ENCODE measurements at places on chromosomes 3 and 15. TPM values are rescaled to one million over a fixed set of nuclear protein-coding genes. Genes with fewer than 3 reads are reported as not detected.

DNA sequence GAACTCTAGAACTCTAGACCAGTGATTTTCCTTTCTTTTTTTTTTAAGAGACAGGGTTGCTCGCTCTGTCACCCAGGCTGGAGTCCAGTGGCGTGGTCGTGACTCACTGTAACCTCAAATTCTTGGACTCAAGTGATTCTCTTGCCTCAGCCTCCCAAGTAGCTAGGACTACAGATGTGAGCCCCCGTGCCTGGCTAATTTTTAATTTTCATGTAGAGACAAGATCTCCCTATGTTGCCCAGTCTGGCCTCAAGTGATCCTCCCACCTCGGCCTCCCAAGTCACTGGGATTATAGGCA, 359.6 kb downstream of the SHQ1 start:
- no peak for DNase-seq

DNA sequence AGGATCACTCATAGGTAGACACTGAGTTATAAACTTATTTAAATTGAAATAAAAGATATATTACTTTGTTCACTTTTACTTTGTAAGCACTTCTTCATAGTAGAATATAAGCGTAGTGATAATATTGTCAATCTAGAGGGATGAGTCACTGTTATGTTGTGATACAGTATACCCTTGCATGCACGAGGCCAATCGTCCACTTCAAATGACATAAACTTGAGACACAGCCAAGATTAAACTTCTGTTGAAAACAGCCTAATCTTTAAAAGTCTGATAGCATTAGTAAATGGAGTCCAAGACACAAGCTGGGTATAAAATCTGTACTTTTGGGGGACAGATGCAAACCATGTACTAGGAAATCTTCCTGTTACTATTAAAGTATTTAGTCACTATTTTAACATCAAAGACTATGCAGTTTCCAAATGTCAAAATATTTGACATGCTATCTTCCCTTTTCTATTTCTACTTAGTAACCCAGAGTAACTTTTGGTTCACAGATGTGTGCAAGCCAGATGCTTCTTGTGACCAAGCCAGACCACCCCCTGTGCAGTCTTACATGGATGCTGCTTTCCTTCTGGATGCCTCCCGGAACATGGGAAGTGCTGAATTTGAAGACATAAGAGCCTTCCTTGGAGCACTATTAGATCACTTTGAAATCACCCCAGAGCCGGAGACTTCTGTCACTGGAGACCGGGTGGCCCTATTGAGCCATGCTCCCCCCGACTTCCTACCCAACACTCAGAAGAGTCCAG, 85.3 kb downstream of the PIK3R4 start:
- DNase-seq, result no peak

GRCh38 chr3:172537507-172538158, 14.4 kb upstream of the TNFSF10 start:
- DNase-seq, result no peak

GRCh38 chr15:48385031-48385830, 54.0 kb downstream of the DUT start:
- no peak for DNase-seq

- DNase-seq, result no peak
Observed at GRCh38 chr3:16227566-16227965, 37.2 kb downstream of the DPH3 start.

- DNase-seq, result peak; percentile 16
Observed at GRCh38 chr3:123448536-123449101, at the start of gene ADCY5. TSS of gene ADCY5 (minus strand) at chr3:123449090. CDS start at chr3:123448545, 545 bp downstream.

DNA sequence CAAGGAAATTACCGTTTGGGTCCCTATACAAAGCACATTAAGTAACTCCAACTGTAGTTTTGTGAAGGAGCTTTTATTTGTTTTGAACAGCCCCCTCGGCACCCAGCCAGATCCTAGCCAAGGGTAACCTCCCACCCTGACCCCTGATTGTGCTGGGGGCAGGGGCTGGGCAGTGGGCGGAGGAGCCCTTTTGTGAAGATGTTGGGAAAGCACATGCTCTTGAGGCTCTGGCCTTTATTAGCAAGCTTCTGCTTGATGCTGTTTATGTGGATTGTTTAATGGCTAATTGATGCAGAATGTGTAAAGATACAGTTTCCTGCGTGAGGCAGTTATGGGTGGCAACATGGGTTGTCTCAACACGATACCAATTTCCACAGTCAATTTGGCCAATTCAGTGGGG, 136.5 kb downstream of the MAP2K5 start:
- DNase-seq, result no peak

- no peak for DNase-seq
Observed at GRCh38 chr15:63016234-63016633, 26.3 kb upstream of the TPM1 start.

DNA sequence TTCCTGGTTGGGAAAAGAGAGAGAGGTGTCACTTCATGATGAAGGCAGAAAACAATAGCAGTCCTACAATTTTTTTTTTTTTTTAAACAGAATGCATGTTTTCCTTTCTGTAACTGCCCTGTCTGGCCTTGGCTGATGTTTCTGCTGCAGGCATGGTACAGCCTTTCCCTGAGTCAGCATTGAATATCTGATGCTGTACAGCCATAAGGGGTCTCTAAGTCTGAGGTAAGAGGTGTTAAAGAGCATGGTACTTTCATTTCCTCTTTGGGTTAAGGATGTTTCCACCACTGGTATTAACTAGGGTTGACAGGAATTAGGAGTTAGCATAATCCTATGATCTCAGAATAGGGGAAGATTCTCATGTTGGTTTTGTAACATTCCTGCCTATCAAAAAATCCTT, 147.4 kb downstream of the CHST2 start:
- no peak for DNase-seq

The TMEM45A gene
- polyA plus RNA-seq, result 5.2 TPM

The GRK7 gene
- not detected for polyA plus RNA-seq

The MESP2 gene
- 0.57 TPM for polyA plus RNA-seq

Data from A549 (cell line).